ENCODE measurements at places on chromosomes 3 and 15.

DNA sequence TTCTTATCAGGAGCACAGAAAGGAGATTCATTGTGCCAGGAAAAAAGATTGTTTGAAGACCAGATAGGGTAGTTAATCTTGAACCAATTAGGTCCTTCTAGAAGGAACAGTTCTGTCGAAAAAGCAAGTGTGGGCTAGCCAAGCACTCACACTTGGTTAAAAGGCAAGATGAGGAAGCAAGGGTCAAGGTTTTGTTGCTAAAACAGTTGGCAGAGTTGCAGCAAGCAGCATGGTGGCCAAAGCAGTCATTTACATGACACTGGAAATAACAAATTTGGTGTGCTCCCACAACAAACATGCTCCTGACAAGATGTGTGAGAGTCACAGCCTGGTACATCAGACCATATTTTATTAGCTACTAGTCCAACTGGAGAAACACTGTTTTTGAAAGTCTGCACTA, 228.0 kb upstream of the CFAP20DC start:
- DNase-seq = no peak

- DNase-seq = no peak
Measured at GRCh38 chr3:27458929-27459328, 25.3 kb downstream of the SLC4A7 start.

- no peak for DNase-seq
Measured at GRCh38 chr3:46705751-46706552, 4.8 kb downstream of the TMIE start.

GRCh38 chr3:193842029-193842798, 249.2 kb downstream of the OPA1 start:
- peak; percentile 80 for DNase-seq

DNA sequence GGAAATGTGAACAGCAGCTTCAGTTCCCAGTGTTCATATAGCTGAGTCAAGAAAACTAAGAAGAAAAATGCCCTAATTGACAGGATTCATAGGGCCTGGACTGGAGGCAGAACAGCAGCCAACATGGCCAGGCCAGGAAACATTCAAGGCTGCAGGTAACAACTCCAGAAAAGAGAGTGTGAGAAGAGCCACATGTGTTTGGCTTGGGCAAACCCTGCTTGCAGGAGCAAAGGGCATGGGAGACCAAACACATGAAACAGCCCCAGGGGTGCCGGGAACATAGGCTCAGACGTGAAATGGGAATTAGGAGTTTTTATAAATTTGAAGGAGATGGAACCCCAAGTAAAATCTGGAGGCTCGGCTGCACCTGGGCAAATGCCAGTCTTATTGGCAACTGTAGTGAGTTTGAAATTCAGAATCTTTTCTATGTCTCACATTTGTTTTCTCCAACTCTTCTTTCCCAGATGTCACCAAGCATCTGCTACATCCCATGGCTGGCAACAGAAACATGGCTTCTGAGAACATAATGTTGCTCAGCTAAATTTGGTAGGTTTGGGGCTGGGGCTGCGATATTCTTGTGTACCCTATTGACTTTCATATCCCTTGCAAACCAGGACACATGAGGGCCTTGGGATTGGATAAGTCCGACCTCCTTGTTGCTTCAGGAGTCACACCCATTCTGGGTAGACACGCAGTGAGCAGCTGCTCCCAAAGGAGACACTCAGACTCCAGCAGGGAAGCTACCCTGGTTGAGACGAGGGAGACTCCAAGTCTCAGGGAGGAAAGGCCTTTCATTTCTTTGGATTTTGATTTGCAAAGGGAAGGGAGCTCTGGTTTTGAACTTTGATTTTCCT, 98.9 kb upstream of the CLSTN2 start:
- no peak for DNase-seq

DNA sequence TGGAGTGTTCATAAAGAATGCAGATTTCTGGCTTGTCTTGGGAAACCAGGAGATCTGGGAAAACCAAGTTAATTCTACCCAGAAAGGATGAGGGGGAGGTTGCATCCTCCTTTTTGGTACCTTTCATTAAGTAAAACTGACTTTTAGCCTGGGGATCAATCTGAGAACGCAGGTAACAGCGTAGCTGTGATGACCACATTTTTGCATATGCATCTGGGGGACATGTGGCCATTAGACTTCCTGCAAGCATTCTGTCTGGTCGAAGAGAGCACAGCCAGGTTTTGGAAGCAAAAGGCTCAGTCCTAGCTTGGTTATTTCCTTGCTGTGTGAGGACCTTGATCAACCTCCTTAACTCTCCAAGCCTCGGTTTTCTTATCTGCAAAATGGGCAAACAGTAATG, 145.2 kb downstream of the SHQ1 start:
- no peak for DNase-seq

GRCh38 chr3:192392986-192393385, 334.4 kb downstream of the FGF12 start:
- no peak for DNase-seq

- no peak for DNase-seq
Measured at GRCh38 chr3:187288131-187288854, 3.2 kb downstream of the MASP1 start.

- no peak for DNase-seq
Measured at GRCh38 chr15:63420333-63420747, 38.7 kb upstream of the CA12 start.

GRCh38 chr15:72044956-72045355, 73.0 kb downstream of the MYO9A start:
- no peak for DNase-seq

DNA sequence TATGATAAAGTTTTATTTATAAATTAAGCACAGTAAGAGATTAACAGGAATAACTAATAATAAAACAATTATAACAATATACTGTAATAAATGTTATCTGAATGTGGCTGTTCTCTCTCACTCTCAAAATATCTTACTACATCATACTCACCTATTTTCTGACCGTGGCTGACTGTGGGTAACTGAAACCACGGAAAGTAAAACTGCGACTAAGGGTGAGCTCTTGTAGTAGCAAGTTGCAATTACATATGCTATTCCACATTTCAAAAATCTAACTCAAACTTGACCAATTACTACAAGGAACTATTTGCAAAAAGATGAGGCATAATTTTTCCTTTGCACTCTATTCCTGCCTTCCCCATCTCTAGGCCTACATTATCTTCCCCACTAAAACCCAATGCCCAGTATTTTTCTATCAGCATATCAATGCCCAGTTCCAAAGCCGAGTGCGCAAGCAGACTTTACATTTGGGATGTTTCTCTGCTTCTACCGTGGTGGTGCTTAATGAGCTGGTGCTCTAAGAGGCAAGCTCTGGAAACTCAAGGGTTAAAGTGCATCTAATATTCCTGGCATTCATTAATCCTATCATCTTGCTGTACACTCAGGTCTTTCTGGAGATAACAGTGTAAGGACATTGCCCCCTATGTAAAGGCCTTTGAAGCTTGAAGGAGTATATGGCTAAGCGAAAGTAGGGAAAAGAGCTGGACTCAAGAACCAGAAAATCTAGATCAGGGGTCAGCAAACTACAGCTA, 6.7 kb downstream of the PCYT1A start:
- DNase-seq = no peak

DNA sequence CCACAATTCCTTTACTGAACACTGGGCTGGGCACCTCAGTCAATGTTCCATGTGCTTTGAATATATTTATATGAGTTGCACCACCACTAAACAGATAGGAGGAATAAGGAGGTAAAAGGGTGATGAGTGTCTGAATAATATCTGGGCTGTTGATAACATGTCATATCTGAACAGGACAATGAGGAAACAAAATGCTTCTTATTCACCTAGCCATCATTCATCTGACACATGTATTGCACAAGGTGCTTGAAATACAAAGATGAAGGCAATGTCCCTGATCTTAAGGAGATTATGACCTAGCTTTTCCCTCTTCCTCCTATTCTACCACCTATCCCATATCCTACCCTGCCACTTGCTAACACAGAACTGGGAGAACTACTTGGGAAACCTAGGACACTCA, 8.0 kb upstream of the CERS3 start:
- no peak for DNase-seq

GRCh38 chr3:100023150-100023549, 91.2 kb downstream of the FILIP1L start:
- no peak for DNase-seq

DNA sequence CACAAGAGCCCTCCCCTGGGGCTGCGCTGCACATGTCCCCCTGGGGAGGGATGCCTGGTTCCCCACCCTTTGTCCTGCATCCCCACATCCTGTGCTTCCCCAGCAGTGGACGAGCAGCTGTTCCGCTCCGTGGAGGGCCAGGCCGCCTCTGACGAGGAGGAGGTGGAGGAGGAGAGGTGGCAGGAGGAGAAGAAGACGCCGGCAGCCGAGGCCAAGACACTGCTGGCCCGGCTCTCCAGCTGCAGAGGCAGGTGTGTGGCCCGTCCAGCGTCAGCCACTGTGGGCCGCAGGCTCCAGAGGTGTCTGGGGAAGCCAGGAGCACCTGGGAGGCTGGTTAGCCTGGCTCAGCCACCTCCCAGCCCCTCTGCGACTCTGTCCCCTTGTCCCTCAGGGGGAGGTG, 27.9 kb upstream of the GP9 start:
- DNase-seq = no peak

GRCh38 chr3:167740961-167741587, 5.6 kb downstream of the SERPINI1 start:
- no peak for DNase-seq

GRCh38 chr3:143814443-143814889, 33.8 kb downstream of the SLC9A9 start:
- DNase-seq = peak; percentile 93

- DNase-seq = peak; percentile 13
Measured at GRCh38 chr3:16768014-16768413, 116.7 kb upstream of the PLCL2 start.

DNA sequence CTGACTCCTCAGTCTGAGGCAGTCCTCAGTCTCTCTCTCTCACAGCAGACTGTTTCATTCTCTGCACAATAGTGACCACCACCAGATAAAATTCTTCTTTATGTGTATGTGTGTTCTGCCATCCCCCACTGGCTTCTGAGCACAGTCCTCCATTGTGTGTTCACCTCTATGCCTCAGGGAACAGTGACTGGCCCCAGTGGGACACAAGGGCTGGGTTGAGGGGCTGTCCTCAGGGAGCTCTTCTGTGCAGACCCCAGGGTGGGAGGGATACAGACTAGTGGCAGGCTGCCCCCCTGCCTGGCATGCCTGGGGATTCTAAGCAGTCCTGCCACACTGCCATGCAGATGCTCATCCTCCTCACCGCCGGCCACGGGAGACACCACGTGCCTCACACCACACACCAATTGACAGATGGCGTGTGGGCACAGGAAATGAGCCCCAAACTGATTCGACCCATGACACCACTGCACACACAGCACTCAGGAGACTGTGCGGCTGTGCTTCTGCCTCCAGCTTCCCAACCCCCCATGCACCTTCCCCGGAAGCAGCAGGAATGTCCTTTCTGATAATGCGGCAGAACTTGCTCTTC, 237.6 kb upstream of the CHRNA7 start:
- no peak for DNase-seq

DNA sequence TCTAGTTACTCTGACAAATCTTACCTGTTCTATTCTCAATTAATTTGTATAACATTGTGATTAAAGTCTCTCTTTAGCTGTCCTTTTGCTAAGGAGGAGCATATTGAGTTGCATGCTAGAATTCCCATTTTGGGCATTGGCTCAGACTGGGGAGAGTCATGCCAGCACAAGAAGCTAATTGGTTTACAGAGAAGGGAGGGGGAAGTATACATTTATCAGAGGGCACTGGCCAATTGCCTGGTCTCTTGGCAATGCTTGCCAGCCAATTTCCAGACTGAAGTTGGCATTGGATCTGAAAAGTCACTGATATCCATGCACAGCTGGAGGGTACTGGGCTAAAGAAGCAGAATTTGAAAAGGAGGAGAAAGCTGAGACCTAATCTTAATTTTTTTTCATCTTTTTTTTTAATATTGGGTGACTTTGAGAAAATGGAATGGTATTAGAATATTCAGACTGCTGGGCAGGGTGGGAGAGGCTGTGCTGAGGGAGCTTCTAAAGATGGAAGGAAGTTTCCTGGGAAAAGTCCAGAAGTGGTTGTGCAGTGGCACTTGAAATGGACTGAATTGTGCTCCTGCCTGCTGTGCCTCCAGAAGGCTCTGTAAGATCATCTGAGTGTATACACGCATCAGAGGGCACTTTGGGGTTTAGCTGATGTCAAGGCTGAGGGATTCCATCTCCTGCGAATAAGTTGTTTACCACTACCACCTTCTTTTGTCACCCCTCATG, 365.2 kb upstream of the DPH6 start:
- DNase-seq = no peak

- no peak for DNase-seq
Measured at GRCh38 chr15:68363353-68363752, 68.6 kb downstream of the ITGA11 start.

DNA sequence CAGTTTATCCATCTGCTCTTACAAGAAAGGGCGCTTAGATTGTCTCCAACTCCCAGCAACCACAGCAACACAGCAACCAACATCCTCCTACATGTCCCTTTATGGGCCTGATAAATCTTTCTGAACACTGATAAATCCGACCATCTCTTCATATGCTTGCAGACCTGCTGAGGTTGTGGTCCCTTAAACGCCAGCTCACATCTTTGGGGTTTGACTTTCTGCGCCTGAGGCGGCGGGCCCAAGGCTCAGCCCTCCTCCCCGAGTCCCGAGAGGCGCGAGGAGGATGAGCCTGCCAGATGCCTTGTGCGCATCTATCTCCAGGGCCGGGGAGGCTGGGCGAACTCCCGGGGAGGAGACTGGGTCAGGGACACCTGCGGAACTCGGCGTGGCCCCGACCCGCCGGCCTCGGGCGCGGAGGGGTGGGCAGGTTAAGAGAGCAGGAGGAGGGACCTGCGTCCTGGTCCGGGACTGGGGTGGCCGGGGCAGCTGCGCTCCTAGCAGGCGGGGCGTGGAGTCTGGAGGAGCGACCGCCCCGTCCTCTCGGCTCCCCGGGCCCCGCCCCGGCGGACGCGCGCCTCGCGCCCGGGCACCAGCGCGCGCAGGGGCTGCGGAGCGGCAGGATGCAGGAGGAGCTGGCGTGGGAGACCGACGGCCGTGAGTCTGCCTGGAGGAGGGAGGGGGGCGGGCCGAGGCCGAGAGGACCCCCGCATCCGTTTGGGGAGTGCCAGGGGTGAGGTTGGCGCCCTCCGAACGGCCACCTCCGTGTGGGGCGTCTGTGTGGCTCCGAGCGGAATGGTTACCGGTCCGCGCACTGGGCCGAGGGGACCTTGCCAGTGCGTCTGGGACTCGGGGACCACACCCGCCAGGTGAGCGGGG, at the start of gene ANKDD1A:
TSS of gene ANKDD1A (plus strand) at position 592 of the 876 bp plus-strand sequence. CDS start at position 621, 29 bp downstream.
- no peak for DNase-seq

DNA sequence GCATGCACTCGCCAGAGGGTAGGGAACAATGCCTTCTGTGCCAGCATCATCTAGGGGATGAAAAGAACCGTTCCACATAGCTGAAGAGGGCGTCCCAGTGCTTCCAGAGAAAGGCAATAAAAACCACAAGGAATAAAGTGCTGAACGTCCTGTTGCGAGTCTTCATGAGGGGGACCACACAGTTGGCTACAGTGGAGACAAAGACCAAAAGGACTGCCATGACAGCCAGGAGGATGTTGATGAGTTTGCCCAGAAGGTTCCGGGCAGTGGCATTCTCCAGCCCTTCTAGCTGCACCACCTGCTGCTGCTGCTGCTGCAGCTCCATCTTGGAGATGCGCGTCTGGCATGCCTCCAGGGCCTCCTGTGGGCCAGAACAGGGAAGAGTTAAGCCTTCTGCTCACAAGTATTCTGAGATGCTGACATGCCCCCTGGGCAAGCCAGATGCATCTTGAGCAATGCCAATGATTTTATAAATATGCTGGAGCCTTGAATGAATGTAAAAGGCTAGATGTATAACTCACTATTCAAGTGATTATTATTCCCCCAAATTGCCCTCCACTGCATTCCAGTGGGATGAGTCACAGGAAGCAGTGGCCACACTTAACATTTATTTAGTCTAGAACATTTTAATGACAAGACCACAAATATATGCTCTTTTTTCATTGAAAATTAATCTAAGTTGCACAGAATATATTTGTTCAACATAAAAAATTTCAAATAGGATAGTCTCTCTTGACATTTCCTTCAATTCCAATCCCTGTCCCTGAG, 45.1 kb upstream of the PLXND1 start:
- no peak for DNase-seq
